Small intestine (tissue), 16 donors: ENCODE measurements at places on chromosomes 4 and X. TPM values are rescaled to one million over a fixed set of nuclear protein-coding genes. Genes with fewer than 3 reads are reported as not detected.

VAMP7 gene
- 34.4 TPM for polyA plus RNA-seq

DNA sequence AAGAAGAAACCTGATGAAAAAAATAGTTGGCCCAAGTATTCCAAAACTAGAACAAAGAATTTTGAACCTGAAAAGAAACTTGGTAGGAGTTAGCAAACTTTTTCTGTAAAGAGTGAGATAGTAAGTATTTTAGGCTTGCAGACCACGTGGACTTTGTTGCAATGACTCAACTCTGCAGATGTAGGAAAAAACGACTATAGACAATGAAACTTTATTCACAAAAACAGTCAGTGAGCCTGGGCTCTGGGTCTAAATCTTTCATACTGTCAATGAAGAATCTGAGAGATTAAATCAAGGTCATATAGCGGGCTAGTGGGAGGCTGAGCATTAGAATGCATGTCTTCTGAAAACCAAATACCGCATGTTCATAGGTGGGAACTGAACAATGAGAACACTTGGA is 23.0 kb downstream of the SH3D19 start:
- no peak for DNase-seq

DNA sequence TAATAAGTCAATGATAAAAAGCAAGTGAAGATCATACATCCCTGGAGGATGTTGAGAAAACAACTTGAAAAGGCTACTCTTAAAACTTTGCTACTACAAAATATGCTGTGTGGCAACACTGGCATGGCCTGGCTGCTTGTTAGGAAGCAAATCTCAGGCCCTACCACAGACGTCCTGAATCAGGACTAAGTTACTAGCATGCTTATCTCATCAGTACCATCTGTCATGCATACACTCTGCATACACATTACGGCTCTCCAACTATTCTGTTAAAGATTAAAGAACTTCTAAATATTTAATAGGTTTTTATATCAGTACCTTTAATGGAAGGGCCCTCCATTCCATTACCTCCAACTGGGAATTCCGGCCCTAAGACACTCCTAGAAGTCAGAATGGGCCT is 8.2 kb downstream of the PAPSS1 start:
- DNase-seq, result no peak

ZNF711 gene
- polyA plus RNA-seq, result 2.0 TPM

GRCh38 chr4:128768373-128768996 is 41.0 kb upstream of the JADE1 start:
- peak; percentile 6 for DNase-seq
